Stimulated activated CD8-positive, alpha-beta memory T cell treated with anti-CD3 and anti-CD28 coated beads, Interleukin-15, amount 100 ng/mL, for 24 hours (primary cell): ENCODE measurements at places on chromosomes 4 and X.

DNA sequence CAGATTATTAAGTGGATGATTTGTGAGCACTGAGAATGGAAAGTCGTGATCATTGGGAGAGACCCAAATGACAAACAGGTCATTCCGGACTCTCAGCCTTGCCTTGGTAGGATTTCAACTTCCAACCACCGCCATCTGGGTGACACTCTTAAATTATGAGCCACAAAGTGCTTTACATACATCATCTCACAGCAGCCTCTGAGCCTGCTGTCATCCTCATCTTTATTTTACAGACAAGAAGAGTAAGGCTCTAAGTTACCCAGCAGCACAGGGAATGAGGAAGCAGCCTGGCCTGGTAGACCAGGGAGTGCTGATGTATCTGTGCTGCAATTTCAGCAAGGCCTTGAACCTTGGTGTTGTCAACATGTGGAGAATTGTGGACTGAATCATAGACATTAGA lies 105.8 kb upstream of the TRIM2 start:
- no peak for DNase-seq

GRCh38 chr4:175961604-175962003 lies 104.0 kb upstream of the WDR17 start:
- no peak for DNase-seq

GRCh38 chrX:47992095-47992380 lies 11.8 kb downstream of the ZNF182 start:
- no peak for DNase-seq

DNA sequence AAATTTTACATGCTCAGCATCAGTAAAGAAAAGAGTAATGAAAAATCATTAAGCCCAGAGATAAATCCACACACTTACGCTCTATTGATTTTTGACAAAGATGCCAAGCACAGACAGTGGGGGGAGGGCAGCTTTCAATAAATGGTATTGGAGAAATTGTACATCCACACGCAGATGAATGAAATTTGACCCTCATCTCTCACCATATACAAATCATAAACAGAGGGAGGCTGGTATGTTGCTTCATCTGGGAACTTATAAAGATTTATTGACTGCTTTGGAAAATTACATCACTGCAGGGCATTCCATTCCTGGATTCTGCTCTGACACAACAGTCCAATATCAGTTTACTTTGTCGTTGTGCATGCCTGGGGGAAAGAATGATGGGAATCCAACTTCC lies 58.4 kb upstream of the XAGE1A start:
- DNase-seq = no peak
